ENCODE measurements at places on chromosomes 6 and 20.

DNA sequence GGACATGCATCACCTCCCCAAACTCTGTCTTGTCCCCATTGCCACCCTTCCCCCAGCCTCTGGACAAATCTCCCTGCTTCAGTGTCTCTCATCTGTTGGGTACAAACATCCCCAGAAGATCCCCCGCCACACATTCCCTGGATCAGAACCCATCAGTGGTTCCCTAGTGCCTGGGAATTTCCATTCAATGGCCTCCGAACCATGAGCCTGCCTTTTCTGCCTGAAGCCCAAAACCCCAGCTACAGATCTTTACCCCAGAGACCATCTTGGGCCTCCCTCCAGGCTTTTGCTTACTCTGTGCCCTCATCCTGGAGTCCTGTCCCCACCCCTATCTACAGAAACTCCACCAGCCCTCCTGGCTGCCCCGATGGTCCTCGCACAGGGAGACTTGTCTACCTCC, 78.1 kb downstream of the CDH26 start:
- no peak for DNase-seq

- DNase-seq: no peak
These were observed 79.5 kb downstream of the CD83 start for GRCh38 chr6:14197118-14197517.

GRCh38 chr6:43250992-43251373, 7.7 kb downstream of the TTBK1 start:
- no peak for DNase-seq

GRCh38 chr20:35370751-35371150, 41.0 kb downstream of the UQCC1 start:
- DNase-seq: no peak

DNA sequence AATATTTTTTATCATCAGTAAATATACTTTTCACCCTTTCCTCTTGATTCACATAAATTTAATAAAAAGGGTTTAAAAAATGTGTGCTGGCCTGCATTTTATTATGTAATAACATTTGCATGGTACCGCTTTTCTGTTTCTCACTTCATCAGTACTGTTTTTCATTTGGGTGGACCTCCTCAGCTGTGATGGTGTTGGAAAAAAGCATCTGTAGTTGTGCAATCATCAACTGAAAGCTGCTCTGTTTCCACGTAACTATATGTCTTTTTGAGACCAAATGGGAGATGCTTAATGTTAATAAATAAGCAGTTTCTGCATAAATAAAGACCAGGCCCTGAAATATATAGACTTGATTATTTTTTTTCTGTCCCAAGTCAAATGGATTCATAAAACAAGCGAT, 31.6 kb upstream of the CENPW start:
- no peak for DNase-seq

- no peak for DNase-seq
These were observed 9.1 kb downstream of the RBCK1 start for GRCh38 chr20:416950-417800.

GRCh38 chr20:36162272-36162966, 7.9 kb downstream of the EPB41L1 start:
- no peak for DNase-seq

GRCh38 chr6:82322386-82322785, 41.2 kb upstream of the TPBG start:
- DNase-seq: no peak

DNA sequence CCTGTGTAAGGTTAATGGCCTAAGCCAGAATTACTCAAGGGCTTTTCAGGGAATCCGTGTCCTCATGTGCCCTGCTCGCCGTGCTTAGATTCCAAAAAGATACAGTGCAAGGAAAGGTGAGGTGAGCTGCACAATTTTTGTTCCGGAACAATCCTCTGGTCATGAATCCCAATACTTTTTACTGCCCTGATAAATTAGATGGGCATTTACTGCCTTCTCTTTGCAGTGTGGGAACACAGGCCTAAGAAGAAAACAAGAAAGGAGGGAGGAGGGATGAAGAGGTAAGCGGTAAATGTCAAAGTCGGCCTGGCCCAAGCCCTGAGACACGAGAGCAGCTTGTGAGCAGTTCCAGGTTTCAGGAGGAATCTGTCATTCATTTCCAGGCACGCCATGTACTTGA, 390.9 kb upstream of the SULF2 start:
- no peak for DNase-seq

DNA sequence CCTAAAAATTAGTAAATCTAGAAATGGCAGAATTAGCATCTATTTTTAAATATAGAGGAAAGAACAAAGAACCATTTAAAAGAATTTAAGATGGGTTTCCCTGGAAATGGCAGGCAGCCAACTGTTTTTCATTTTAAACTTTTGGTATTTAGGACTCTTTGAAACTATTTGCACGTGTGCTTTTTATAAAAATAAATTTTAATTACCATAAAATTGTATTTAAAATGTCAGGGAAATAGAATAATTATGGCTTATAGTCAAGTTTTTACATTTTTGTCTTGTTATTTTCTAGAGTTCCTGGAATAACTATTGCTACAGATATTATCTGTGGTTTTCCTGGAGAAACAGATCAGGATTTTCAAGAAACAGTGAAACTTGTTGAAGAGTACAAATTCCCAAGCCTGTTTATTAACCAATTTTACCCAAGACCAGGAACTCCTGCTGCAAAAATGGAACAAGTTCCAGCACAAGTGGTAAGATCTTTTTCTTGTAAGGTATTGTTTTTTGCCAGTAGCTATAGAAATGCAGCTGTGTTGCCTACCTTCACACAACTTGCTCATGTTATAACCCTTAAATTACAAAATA, 528.7 kb upstream of the SOX4 start:
- no peak for DNase-seq

- no peak for DNase-seq
These were observed 54.4 kb upstream of the SIRPG start for GRCh38 chr20:1711826-1712601.
